Hindlimb muscle (tissue), 1 donor: ENCODE measurements at places on chromosomes 7 and 10.

GRCh38 chr10:79059859-79060379 lies 8.8 kb upstream of the ZMIZ1 start:
- no peak for DNase-seq

DNA sequence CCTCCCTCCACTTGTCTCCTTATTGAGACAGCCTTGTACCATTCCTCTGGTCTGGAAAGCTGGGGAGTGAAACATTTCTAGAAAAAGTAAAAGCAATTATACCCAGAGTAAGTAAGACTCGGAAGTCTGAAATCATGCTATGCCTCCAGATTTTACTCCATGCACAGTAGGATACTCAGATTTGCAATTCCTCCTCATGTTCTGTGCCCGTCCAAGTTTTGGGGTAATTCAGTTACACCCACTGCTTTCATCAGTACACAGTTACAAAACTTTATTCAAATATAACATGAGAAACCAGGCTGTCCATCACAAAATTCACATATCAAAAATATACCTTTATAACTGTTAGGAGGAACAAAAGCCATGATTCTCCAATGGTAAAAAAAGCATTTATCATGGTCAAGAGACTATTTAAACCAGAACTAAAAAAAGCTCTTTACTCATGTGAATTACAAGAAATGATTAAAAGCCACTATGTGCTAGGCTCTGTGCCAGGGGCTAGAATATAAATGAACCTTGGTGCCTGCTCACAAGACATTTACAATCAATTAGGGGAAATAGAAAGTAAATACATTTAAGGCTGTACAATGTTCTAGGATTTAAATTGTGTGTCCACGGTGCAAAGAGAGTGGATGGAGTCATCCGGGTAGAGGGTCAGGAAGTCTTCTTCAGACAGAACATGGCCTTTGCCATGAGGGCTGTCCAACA lies 320.2 kb downstream of the ELMO1 start:
- DNase-seq = no peak

DNA sequence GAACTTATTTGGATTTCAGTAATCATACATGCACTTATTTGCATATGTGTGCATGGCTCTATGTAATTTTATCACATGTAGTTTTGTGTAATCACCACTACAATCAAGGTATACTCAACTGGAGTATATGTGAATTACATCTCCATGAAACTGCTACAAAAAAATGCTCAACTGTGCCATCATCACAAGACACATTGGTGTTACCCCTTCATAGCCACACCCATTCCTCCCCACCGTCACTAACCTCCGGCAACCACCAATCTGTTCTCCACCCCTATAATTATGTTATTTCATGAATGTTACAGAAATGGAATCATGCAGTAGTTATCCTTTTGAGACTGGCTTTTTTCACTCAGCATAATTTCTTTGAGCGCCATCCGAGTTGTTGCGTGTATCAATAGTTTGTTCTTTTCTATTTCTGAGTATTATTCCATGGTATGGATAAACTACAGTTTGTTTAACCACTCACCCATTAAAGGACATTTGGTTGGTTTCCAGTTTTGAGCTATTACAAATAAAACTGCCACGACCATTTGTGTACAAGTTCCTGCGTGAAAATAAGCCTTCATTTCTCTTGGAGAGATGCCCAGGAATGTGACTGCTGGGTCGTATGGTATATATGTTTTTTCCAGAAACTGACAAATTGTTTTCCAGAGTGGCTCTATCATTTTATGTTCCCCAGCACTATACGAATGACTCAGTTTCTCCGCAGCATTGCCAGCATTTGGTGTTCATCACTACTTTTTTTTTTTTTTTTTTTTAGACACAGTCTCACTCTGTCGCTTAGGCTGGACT lies 11.3 kb upstream of the SMO start:
- no peak for DNase-seq

DNA sequence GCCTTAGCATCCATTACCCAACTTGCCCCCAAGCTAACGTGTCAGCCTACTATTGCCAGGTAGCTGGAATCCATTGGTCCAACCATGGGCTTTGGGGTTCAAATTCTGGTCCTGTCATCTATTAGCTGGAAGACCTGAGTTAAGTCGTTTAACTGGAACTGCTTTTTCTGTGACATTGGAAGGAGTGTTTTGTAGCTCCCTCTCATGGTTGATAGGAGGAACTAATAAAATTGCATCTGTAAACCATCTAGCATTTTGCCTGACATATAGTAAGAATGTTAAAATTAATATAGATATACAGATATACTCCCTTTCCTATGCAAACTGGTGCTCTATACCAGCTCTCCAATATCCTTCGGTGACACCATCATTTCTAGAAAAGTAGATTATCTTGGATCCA lies 23.8 kb upstream of the SLF2 start:
- no peak for DNase-seq

- DNase-seq = no peak
These were observed 102.8 kb downstream of the PIP4K2A start for GRCh38 chr10:22611425-22612115.

GRCh38 chr7:16187131-16187530 lies 234.2 kb downstream of the CRPPA start:
- DNase-seq = no peak

DNA sequence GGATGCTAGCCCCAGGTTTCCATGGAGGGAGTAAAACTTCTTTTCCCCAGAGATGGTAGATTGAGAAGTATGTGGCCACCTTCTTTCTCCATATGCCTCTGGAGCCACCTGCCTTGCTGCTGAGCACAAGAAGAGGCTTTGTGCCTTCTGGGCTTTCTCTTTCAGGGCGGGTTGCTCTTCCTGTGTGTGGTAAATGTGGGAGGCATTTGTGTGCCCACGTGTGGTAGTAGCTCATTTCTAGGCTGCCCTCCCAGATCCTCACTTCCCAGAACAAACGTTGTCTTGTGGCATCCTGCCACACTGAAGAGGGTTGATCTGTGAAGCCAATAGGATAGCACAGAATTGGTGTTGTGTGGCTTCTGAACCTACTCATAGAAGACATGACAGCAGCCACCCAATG lies 342.0 kb upstream of the PODXL start:
- DNase-seq = no peak

DNA sequence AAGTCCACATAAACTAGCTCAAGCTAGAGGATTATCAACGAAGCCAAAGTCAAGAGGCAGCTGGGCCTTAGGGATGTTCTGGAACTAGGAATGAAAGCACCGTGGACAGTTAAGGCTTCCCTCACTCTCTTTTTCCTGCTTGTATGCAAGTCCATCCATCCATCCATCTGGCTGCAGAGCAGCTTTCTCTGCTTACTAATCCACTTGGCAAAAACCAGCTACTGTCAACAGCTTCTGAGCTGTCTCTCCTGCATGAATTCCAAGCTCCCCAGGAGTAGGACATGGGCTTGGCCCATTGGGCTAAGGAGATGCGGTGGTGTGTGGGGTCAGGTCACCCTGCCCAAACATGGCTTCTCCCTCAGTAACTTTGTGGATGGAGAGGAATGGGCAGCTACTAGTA lies 66.2 kb downstream of the NAMPT start:
- no peak for DNase-seq

DNA sequence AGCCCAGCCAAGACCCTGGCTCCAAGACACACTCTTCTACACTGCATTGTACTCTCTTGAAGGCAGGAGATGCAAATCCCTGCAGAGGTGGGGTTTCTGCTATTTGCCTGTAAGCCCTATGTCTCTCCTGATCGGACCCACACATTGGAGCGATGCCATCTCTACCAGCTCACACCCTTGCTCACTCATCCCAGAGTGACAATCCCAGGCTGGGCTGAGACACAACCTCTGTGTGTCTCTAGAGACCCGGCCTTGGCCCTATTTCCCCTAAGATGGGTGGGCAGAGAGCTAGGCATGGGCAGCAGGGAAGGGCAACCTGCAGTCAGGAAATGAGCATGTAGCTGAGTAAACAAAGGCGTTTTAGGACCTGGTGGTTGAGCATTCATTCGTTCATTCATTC lies 25.6 kb downstream of the CCDC3 start:
- no peak for DNase-seq

DNA sequence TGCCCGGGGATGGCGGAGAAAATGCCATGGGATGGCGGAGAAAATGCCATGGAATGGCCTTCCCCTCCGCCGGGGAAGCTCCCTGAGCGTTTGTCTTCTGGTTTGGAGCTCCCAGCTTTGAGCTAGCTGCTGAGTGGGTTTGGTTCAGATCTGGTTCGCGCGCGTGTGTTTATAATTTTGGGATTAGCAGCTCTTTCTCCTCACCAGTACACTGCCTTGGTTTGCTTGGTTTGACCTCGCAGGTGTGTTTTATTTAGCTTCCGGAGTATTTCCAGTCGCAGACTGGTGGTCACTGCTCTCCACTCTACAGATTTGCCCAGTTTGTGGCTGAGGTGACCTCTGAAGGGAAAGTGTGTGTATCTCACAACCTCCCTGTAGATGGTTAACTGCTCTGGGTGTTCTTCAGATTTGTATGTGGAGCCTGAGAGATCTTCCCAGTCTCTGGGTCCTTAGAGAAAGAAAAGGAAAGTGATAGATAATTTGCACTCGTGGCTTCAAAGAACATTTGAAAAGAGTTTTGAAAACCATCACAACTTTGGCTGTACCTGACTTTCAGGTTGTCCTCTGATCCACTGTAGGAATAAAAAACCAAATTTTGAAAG lies 597 bp downstream of the ZNF277 start:
- no peak for DNase-seq

DNA sequence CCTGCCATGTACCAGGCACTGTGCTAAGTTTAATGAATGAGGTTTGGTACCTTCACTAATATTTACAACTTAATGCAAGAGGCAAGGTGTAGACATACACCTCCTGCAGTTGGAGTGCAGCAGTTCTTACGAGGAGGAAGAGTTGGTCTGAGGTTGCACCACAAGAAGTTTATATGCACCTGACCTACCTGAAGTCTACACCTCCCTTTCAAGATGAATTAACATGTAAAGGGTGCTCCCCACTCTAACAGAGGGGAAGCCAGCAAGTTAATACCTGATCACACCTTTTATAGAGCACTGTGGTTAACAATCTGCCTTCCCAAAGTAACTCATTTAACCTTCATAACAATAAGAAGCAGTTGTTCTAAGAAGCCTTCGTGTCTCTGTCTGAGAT lies 120.0 kb downstream of the LYZL1 start:
- no peak for DNase-seq

GRCh38 chr10:47047577-47048525 lies 136.6 kb downstream of the PTPN20 start:
- peak; percentile 62 for DNase-seq

DNA sequence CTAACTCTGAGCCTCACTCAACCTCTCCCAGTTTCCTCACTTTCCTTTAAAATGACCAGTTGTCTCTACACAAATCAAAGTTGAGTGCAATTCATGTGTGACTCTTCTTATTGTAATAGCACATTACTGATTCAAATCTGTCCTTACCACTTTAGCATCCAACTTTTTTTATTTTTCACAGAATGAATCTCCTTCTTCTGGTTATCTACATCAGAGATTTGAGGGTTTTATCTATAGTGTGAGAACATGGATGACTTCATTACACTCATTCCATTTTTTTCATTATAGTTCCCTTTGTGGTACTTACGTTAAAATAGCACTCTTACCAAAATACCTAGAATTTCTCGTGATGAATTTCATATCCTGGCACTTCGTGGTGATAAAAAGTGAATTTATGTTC lies 43.3 kb downstream of the RTKN2 start:
- DNase-seq = no peak

GRCh38 chr10:101569622-101570427 lies 18.2 kb downstream of the POLL start:
- peak; percentile 84 for DNase-seq

DNA sequence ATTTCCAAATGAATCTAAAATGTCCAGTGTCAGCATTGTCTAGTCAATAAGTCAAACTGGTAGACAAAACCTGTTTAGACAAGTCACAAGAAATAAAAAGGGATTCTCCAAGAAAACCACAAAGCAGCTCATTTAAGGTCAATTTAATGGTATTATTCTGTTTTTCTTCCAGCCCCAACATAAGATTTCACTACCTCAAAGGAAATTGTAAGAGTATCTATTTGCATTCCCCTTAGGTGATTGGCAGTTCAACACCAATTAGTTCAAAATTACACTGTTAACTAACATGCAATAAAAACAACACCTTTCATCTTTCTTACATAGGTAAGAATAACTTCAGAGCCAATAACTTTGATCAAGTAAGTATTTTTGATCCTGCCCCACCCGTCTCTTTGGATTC lies 106.3 kb downstream of the RNF32 start:
- DNase-seq = no peak

DNA sequence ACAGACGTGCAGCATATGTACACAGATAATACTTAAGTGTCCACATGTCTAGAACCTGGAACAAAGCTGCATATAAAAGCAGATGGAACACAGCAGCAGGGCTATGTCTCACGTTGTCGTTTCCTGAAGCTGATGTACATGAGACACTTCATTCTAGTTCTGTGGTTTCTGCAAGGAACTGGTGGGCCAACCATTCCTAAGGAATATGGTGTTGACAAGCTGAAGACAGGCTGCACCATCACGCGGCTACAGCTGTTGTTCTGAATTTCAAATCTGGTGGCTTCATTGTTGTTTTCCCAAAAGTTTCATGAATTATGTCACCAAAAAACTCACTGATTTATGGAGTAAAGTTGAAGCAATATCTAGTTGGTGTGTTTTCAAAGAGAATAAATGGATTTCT lies 33.7 kb downstream of the PRKAG2 start:
- DNase-seq = no peak

- no peak for DNase-seq
These were observed 10.2 kb downstream of the LMTK2 start for GRCh38 chr7:98116656-98117461.

GRCh38 chr7:65230231-65230630 lies 143.4 kb upstream of the ZNF92 start:
- no peak for DNase-seq

DNA sequence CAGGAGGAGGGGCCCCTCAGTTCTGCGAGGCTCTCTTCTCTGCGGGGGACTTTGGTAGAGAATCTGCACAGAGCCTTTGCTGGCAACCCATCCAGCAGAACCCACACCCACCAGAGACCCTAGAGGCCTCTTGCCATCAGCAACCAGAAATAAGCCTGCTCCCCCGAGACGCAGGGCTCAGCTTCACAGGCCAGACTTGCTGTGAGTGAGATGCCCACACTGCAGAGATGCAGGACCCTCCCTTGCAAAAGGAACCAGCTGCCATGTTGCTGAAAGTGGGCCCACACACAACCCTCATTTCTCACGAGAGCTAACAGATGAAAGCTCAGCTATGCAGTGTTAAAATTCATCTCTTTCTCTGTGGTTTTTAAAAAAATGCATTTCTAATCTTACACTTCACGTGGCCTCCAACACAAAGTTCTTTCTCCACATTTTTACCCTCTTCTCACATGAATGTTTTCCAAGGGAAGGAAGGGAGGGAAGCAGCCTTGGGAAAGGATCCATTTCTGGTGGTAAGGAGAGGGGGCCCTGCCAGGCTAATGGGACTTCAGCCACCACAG lies 171.6 kb downstream of the CCDC3 start:
- DNase-seq = no peak

GRCh38 chr10:130687566-130687965 lies 551.4 kb downstream of the GLRX3 start:
- no peak for DNase-seq

GRCh38 chr7:93890041-93890463 lies 501 bp downstream of the TFPI2 start:
- peak; percentile 36 for DNase-seq

GRCh38 chr7:22992874-22993840 lies 20.8 kb downstream of the HYCC1 start:
- DNase-seq = no peak
